Peyer's patch (tissue), 4 donors: ENCODE measurements at places on chromosomes 3 and 15. TPM values are rescaled to one million over a fixed set of nuclear protein-coding genes. Genes with fewer than 3 reads are reported as not detected.

- no peaks in the 10 kb centered on the region for H3K36me3 ChIP-seq
- no peak overlapping the region for H3K4me3 ChIP-seq
- no peak for DNase-seq
- H3K27me3 ChIP-seq, result no peaks in the 10 kb centered on the region
- H3K4me1 ChIP-seq, result no peaks in the 10 kb centered on the region
Observed at GRCh38 chr3:62622553-62623174, 249.3 kb upstream of the FEZF2 start.

DNA sequence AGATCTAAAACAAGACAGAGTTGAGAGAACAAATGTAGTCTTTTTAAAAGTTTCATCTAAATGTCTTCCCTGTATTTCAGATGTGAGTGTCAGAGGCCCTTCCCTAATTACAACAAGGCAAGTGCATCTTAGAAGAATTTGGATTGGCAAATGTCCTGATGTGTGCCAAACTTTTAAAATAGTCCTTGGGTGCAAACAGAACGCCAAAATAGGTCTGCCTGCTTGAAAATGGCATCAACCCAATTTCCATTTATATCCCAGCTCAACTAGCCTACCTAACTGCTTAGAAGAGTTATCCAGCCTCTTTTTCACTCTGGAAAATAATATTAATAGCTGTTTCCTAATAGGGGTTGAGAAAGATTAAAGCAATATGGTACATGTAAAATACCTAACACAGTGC is 311.8 kb upstream of the ARRDC4 start:
- H3K27ac ChIP-seq, result no peak overlapping the region

DNA sequence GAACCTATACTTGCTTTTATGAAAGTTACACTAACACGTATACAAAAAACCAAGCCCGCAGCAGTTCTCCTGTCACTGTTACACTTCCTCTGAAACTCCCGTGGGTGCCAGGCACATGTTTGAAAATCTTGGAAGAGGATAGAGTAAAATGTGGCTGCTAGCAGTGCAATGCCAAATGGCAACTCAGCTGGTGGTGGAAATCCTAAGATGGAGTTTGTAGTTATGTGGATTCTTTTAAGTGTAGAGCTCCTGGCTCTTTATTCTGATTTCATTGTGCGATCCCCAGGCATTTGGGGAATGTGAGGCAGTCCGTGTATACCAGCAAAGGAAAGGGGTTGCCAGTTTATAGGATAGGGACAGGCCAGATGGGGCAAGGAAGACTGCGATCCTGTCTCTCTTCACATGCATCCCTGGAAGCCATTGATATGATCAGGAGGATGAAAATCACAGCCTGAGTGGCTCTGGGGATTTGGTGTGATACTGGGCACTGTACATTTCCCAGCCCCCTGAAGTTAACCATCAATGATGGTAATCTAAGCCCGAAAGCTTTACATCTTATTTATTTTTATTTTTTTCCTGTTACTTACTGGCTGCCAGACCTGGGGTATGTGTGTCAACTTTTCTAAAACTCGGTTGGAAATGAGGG is 1.1 kb downstream of the STAC start:
- no peak for DNase-seq
- no peaks in the 10 kb centered on the region for H3K4me1 ChIP-seq
- no peaks in the 10 kb centered on the region for H3K36me3 ChIP-seq
- H3K27ac ChIP-seq, result no peak overlapping the region
- H3K4me3 ChIP-seq, result no peak overlapping the region

DNA sequence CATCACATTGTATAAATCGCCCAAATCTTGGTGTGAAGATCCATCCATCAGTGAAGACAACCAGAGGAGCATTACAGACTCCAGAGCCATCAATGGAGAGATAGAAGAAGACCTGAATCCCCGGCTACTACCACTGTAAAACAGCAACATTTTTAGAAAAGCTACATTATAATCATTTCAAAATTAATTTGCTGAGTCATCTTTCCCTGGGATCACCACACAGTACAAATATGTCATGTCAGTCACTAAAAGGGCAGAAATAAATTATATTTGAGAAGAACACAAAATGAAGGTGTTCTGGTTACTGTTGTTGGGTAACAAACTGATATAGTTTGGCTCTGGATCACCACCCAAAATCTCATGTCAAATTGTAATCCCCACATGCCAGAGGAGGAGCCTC is 218.5 kb upstream of the STT3B start:
- no peak overlapping the region for H3K4me3 ChIP-seq
- H3K27me3 ChIP-seq, result no peaks in the 10 kb centered on the region
- no peaks in the 10 kb centered on the region for H3K4me1 ChIP-seq
- no peak overlapping the region for H3K27ac ChIP-seq

DNA sequence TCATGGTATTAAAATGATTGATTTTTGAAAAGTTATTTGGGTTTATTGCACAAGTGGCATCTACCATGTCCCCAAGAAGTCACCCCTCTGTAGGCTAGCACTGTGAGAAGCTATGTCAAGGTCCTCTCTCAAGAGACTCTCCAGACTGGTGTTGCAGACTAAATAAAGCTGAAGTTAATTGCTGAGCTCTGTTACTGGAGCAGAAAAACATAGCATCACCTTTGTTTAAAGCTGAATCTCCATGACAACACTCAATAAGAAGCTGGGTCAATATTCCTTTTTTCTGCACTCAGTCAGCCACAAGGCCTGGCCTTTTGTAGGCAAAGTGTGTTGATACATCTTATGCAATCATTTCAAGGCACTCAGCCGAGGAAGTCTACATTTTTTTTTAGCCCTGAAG is 806.6 kb upstream of the LMCD1 start:
- no peak overlapping the region for H3K27ac ChIP-seq
- no peaks in the 10 kb centered on the region for H3K27me3 ChIP-seq
- H3K36me3 ChIP-seq, result no peaks in the 10 kb centered on the region
- no peak for DNase-seq
- no peak overlapping the region for H3K4me3 ChIP-seq

DNA sequence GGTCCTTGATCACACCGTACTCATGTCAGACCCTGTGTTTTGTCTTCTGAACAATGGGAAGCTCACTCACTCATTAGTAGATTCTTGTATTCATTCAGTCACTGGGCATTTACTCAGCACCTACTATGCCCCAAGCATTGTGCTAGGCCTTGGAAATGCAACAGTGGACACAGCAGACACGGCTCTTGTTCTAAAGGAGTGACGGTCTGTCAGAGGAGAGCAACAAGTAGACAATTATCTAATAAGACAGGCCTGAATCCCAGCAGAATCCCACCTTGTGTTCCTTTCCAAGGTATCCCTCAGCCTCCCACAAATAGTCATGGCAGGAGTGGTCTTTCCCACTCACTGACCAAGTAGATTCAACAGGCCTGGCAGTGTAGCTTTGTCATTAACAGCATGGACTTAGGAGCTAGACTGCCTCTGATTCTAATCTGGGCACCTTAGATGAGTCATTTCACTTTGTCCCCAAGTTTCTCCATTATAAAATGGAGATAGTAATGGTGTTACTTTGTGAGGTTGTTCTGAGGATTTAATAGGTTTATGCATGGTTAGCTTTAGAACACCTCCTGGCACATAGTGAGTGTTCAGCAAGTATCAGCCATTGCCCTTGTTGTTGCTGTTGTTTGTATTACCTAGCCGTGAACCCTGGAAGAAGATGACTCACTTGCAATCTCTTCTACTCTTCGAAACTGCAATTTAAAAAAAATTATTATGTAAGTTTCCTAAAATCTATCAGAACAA is 69.1 kb downstream of the SSUH2 start:
- no peak for DNase-seq
- no peak overlapping the region for H3K4me3 ChIP-seq
- H3K27ac ChIP-seq, result peak overlapping the region; percentile 0
- no peaks in the 10 kb centered on the region for H3K27me3 ChIP-seq
- H3K36me3 ChIP-seq, result no peaks in the 10 kb centered on the region

DNA sequence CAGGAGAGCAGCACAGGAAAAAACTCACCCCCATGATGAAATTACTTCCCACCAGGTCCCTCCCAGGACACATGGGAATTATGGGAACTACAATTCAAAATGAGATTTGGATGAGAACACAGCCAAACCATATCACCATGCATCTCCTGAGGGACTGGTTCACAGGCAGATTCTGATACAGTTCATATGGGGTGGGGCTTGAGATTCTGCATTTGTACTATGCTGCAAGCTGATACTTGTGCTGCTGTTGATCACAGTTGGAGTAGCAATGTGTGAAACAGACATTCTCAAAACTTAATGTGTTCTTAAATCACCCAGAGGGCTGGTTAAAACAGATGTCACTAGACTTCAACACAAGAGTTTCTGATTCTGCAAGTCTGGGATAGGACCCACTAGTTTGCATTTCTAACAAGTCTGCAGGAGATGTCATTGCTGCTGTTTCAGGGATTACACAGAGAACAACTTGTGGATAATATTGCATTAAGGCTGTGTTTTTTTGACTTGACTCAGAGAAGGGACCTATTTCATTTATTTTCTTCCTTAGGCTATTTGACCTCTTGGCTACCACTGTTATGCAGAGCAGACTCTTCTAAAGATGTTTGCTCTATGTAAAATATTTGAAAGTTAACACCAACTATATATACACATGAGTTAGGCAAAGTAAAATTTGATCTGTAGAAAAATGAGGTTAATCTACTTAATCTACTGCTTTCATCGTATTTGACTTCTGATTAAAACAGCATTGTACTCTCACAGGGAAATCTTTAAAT is 194.2 kb upstream of the CNTN3 start:
- H3K27me3 ChIP-seq, result no peaks in the 10 kb centered on the region
- H3K36me3 ChIP-seq, result no peaks in the 10 kb centered on the region
- DNase-seq, result no peak
- H3K4me1 ChIP-seq, result no peaks in the 10 kb centered on the region
- no peak overlapping the region for H3K4me3 ChIP-seq

Gene IRAK2
- 9.1 TPM for total RNA-seq

DNA sequence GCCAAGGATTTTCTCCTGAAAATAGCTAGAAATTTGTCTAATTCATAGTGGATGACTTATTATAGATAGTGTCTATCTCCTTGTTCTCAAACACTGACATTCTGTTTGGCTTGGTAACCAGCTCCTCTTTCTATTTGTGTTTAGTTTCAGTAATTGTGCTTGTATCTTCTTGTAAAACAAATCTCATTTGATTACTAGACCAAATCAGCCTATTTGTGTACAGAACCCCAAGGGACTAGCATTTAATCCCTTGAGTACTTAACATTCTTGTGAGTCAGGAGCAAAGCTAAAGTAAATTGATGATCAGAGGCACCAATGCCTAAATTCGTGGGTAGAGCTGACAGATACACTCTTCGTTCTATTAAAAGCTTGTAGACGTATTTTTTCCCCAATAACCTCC is 306.5 kb upstream of the SLITRK3 start:
- DNase-seq, result no peak
- H3K4me1 ChIP-seq, result no peaks in the 10 kb centered on the region
- H3K36me3 ChIP-seq, result no peaks in the 10 kb centered on the region
- H3K27me3 ChIP-seq, result no peaks in the 10 kb centered on the region
- H3K4me3 ChIP-seq, result no peak overlapping the region
- no peak overlapping the region for H3K27ac ChIP-seq

DNA sequence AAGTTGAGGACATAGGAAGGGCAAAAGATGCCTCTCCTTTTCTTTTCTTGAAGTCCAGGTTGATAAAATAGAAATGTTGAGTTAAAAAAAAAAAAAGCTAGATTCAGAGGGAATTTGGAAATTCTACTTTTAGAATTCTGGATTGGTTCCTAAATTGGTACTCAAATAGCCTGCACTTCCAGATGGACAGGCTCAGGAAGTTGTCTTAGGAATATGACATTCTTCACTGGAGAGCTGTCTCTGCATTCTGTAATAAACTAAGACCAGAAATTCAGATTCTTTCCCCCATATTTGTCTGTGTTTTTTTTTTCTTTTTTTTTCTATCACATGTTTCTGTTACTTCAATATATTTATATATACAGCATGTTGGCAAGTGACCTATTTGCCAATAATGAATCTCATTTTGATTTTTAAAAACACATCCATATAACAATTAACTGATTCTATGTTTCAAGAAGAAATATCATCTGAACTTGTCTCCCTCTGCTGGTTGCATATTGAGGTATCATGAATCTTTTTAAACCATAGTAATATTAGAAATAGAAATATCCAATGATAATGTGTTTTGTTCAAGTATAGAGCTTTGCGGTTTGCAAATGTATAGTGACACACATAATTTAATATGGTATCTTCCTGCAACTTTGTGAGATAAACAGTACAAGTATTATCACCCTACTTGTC is 8.5 kb upstream of the LSAMP start:
- no peaks in the 10 kb centered on the region for H3K4me1 ChIP-seq
- no peaks in the 10 kb centered on the region for H3K36me3 ChIP-seq
- DNase-seq, result no peak

DNA sequence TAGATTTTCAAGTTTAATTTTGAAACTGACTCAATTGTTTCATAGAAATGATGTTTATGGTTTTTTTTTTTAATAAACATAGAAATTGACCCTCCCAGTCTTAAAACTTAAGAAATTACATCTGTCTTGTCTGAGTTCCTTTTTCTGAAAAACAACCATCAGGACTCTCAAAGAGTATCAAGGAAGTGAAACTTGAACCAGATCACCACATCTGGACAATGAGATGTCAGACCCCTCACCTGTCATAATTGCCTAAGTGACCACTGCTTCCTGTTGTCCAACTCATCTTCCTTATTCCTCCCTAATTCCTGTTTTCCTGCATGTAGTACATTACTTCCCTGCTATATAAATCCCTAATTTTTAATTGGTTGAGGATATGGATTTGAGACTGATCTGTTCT is 441.5 kb upstream of the ARHGEF26 start:
- H3K4me3 ChIP-seq, result no peak overlapping the region
- H3K27me3 ChIP-seq, result no peaks in the 10 kb centered on the region
- H3K4me1 ChIP-seq, result no peaks in the 10 kb centered on the region
- H3K36me3 ChIP-seq, result no peaks in the 10 kb centered on the region
- DNase-seq, result no peak
- no peak overlapping the region for H3K27ac ChIP-seq

DNA sequence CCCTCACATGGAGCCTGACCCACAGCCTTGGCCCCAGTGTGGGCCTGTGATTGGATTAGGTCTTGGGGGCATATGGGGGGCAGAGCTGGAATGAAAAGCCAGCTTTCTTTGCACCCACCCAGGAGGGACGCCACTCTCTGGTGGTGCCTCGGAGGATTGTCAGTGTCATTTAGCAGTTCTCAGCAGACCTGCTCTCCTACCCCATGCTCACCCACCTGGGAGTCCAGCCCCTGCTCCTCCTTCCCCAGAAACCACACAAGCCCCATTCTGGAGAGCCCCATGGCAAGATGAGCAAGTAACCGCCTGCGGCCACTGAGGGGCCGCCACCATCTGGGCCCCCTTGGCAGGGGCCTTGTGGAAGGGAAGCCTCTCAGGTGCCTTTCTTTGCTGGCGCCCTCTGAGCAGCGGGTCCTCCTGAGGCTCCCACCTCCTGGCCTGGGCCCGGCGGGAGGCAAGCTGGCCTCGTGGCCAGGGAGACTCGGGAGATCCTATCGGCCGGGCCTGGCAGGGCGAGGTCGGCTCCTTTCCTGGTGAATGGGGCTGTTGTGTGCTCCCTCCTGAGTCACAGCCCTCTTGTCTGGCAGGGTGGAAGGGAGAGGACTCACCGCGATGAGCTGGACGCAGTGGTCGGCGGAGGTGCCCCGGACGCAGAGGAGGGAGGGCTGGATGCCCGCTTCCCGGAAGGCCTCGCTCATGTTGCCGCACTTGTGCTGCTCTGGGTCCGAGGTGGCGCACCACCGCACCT is 2.3 kb downstream of the MELTF start:
- H3K4me1 ChIP-seq, result peaks cover 28% of the 10 kb centered on the region
- no peaks in the 10 kb centered on the region for H3K36me3 ChIP-seq
- H3K27me3 ChIP-seq, result no peaks in the 10 kb centered on the region
- H3K4me3 ChIP-seq, result no peak overlapping the region
- no peak overlapping the region for H3K27ac ChIP-seq
- no peak for DNase-seq

GRCh38 chr3:72266016-72266370 is 481.0 kb upstream of the PROK2 start:
- no peaks in the 10 kb centered on the region for H3K36me3 ChIP-seq
- DNase-seq, result no peak
- no peaks in the 10 kb centered on the region for H3K4me1 ChIP-seq
